NCI-H2081 (cell line): ENCODE measurements at places on chromosomes 1 and 21.
A peak's percentile ranks its signal among the peaks of the same experiment; 100 is the strongest.

- DNase-seq, result no peak
Observed at GRCh38 chr1:178238722-178239510, 145.0 kb downstream of the RASAL2 start.

DNA sequence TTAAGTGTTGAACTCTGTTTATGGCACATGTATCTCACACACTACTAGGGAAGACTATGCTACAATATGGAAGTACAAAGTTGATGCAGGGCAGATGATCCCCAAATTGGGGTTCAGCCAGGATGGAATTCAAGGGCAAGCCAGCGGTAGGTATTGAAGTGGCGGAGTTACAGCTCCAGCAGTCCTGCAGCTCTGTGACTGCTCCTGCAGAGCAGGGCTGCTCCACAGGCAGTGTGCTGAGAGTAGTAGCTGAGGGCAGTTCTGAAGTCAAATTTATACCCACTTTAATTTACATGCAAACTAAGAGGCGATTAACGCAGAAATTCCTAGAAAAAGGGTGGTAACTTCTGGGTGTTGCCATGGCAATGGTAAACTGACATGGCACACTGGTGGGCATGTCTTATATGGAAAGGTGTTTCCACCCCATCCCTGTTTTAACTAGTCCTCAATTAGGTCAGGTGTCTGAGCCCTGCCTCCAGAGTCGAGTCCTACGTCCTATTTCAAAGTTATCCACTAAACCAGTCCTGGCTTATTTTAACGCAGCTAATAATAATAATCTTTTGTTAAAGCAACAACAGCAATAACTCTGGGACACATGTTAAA is 20.6 kb upstream of the CENPF start:
- DNase-seq, result no peak

GRCh38 chr1:53588053-53588779 is 129.0 kb downstream of the DMRTB1 start:
- no peak for DNase-seq

DNA sequence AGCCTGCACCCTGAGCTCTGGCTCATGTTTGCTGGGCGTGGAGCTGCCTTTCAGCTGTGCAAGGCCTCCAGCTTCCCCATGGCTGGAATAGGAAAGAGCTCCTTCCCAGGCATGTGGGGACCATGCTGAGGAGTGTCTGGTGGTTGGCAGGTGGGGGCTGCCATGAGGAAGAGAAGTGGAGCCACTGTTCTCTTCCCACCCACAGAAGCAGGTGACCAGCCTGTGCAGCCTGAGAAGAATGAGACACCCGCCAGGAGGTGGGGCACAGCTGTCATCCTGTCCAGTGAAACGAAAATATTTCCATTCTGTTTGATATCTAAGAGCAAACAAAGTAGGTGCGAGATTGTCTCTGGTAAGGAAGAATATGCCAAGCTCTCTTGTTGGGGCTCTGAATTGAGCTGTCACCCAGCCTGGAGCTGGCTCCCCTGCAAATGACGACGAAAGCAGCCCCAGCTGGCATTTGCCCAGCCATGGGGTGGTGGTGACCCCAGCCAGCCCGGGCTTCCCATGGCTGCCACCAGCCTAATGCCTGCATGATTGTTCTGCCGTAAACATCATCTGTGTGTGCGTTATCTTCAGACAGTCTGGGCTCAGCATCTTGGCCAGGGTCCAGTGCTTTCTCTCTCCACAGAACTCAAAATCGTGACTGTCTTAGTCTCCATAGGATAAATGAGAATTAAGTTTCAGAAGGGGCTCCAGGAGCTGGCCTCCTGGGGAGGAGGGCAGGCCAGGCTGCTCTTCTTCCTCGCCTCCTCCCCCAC is 429.8 kb upstream of the VAMP3 start:
- DNase-seq, result peak; percentile 61

DNA sequence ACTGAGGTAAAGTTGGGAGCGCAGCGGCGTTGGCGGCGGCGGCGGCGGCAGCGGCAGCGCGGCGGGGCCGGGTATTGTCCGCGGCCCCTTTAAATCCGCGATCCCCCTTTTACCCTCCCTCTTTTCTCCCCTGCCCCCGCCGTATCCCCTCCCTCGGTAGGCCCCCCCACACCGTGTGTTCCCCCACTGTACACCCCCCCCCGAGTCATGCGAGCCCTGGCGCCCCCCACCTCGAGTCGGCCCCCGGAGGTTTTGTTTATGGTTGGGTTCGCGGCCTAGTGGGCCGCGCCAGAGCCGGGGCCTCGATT is 169 bp downstream of the UBAP2L start:
- no peak for DNase-seq

DNA sequence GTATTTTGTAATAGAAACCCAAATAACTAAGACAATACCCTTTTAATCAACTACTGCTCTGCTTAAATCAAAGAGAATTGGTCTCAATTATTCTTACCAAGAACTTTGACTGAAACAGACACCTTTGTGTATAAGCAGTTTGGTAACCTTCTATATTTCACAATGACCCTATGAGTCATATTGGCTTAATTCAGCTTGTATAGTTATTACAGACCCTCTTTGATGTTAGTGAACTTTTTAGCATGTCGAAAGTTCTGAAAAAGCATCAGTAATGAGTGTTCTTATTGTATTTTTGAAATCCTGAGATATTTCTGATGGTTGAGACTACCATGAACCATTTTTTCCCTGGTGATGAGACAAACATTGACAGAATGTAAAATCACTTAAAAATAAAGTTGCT is 43.3 kb upstream of the RABGAP1L start:
- DNase-seq, result no peak

DNA sequence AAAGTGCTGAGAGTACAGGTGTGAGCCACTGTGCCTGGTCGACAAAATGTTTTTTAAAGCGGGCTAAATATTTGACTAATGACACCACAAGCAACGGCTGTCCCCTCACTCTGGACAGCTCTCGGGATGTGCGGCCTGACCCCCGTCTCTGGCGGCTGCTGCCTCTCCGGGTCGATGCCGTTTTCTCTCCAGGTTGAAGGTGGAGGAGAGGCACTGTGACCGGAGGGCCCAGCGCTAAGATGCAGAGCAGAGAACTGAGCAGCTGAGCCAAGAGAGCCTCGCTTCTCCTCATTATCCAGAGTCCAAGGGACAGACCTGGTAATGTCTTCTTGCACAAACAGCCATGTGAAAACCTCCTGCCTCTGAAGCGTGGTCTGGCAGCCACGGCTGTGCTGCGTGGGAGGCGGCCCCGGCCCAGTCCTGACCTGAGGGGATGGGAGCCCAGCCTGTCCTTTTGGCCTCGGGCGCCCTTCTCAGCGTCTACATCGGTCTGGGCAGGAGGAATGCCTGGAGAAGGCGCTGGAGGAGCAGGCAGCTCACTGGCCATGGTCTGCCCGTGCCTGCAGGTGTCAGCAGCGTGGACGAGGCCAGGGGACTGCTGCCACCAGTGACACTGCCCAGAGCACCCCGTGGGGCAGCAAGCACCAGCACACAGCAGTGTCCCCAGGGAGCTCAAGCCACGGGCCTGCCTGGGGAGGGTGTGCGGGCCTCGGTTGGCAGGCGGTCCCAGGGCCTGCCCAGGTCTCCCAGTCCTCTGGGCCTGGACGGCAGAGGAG is 10.3 kb downstream of the MORN1 start:
- no peak for DNase-seq

DNA sequence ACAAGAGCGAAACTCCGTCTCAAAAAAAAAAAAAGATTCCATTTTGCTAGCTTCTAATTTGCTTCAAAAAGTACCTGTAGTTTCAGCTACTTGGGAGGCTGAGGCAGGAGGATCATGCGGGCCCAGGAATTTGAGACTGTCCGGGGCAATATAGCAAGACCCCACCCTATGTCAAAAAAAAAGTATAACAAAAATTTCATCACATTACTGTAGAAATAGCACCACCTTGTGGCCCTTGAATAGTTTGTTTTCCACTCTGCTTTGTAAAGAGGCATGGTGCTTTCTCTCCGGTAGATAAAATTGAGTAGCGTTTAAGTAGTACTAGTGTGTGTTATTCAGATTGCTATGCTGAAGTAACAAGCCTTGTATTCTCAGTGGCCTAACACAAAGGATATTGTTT is 18.2 kb upstream of the MSTO1 start:
- peak; percentile 87 for DNase-seq

DNA sequence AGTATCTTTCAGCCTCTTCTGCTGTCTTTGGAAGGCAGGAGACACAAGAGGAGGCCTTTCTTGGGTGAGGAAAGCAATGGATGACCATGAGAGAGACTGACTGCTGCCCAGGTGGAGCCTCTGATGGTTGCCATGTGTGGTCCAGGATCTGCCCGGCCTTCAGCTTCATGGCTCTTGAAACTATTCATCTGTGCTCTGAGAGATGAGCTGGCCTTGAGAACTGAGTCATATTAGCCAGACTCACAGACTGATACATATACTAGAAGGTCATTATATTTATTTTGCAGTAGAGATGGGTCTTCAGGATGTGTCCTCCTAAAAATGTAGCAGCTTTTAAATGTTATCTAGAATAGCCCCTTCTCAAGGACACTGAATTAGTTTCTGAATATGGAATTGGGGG is 33.7 kb downstream of the PTGFRN start:
- no peak for DNase-seq

- no peak for DNase-seq
Observed at GRCh38 chr1:115067161-115067859, 22.0 kb downstream of the TSPAN2 start.
